ENCODE measurements at places on chromosomes 12 and 14. TPM values are rescaled to one million over a fixed set of nuclear protein-coding genes. Genes with fewer than 3 reads are reported as not detected.
A peak's percentile ranks its signal among the peaks of the same experiment; 100 is the strongest.

GRCh38 chr12:132342251-132343227 lies 13.2 kb upstream of the GALNT9 start:
- no peak for DNase-seq

DNA sequence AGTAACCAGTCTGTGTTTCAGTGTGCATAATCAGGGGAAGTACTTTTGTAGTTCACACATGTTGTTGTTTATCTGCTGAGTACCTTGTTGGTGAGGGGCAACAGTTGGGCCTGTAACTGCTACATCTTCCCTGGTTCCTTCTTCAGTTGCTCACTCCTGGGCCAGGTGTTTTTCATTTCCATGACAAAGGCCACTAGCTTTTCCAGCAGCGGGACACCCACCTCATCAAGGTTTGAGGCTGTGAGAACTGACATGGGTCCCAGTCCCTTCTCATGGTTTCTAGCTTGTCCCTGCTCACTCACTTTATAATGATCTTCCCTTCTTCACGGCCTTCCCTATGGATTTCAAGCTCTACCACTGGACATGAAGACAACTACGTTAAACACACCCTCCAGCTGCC lies 1.5 kb upstream of the NOXRED1 start:
- no peak for DNase-seq

DNA sequence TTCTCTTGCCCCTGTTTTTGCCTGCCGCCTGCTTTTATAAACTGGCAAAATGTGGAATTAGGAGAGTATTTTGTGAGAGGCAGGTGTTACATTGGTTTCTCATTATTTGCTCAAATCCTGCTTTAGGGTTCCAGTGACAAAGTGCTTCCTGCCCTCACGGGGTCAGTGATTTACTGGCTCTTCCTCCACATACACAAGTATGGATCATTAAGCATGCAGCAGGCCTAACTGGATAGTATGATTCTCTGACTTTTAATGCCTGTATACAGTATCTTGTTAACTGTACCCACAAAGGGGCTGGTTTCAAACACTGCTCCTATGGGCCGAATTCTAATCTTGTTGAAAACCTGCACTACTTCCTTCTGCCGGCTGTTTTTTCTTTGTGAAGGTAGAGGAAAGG lies 63.2 kb downstream of the PTCSC3 start:
- DNase-seq = no peak

DNA sequence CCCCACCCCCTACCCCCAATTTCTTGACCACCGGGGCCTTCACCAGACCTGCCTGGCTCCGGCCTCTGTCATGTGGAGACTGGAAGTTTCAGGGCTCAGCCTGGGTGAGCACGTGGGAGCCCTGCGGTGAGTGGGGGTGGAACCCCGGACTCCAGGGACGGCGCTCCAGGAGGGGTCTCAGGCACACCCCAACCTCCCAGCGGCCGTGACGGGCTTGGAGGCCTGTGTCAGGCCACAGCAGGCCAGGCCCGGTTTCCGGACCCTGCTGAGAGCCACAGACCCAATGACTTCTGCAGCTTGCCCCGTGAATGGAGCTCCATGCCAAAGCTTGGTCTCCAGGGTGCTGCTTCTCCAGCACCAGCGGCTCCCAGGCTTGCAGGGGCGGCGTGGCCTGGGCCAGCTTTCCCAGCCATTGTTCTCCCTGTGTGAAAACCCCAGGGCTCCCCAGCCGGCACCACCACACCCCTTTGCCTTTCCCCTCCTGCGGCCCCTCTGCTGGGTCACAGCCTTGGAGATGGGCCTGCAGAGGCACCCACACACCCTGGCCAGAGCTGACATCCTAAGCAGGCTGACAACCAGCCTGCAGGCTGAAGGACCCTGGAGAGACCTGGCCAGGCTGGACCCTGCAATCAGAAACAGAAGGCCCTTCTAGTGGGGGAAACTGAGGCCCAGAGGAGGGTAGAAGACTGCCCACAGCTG lies 186.2 kb upstream of the C14orf180 start:
- no peak for DNase-seq

DNA sequence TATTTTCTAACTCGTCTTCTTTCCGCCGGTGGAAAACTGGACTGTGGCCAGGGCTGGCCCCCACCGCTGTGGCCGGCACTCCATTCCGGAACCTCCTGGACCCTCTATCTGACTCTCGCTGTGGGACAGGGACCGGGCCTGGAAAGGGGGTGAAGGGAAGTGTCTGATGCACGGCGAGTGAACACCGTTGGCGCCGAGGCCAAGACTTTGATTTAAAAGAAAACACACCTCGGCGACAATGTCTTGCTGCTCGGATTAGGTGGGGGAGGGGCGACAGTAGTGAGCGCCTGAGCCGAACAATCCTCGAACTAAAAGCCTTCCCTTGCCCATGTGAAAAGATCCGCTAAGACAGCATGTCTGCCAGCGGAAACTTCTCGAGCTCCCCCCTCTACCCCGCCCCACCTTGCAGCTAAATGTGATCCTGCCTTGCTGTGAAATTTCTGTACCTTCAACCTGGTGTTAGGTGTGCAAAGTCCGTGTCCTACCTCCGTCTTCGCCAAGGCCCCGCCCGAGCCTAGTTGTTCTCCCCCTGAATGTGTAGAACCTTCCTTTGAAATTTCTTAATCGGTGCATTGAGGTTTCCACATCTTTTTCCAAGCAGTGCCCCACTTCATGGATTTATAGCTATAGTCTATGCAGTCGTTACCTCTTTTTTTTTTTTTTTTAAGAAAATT lies 862 bp upstream of the HOTAIR start:
- no peak for DNase-seq

DNA sequence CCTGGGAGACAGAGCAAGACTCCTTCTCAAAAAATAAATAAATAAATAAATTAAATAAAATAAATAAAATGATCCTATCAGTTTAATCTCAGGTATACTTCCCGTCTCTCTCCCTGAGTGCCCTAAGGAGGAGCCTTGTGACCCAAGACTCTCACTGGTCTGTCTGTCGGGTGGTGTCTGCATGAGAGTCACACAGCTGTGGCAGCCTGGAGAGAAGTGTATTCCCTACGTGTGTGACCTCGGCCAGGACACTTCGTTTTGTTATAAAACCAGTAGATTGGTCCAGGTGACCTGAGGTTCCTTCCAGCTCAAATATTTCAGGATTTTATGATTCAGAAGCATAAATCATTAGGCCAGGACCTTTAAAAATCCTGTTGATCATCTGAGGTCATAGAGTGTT lies 4.8 kb downstream of the SYNE3 start:
- DNase-seq = no peak

DNA sequence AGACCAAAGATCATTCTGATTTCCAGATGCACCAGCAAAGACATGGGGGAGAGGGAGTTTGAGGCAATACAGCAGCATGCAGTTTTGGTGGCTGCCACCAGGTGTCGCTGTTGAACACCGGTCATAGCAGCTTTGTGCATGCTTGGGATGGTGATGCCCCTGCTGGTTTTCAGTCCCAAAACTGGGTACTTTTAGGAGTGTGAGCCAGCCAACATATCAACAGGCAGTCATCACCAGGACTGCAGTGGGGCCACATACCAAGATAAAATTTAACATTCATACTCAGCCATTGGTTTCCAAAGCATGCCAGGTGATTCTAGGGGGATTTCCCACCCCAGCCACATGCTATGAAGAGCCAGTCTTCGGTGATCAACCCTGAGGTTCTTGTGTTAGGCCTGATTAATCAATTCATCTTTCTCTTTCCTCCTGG lies 64.2 kb downstream of the PHETA1 start:
- no peak for DNase-seq

GRCh38 chr14:22583994-22584393 lies 5.0 kb downstream of the DAD1 start:
- no peak for DNase-seq

DNA sequence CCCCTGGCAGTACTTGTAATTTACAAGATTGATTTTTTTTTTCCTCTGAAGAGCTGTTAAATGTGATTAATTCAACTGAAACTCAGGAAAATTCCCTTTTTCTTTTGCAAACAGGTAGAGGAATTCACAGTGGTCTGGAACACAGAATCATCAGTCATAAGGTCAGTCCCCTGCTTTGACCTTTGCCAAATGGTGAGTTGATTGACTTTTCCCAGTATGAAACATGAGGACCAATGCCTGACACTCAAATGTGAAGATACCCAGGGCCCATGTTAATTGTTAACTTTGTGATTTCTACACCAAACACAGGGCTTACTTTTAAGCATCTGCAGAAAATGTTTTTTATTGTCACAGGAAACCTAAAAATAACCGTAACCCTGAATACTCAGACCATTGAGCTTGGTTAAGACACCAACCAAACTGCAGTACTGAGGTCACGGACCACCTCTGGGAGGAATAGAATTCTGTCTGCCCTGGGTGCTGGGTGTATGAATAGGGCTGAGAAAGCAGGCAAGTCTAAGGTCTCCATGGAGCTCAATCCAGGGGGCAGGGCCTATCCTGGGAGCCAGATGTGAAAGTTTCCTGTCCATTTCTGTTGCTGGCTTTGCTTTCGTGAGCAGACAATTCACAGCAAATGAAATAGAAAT lies 192.4 kb downstream of the TMX1 start:
- DNase-seq = no peak

DNA sequence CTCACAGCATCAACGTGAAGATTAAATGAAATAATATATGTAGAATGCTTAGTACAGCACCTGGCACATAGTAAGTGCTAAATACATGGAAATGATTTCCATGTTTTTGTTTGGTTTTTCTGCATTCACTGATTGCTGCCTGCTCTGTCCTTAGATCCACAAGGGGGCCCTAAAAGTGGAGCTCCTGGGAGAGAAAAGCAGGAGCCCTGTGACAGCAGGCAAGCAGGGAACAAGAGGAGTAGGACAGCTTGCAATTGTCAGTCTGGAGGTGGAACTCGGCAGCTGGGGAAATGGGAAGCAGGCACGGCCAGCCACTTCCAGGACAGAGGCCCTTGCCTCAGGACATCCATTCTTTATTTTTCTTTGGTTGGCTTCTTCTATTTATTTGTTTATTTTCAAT lies 292.9 kb downstream of the BMP4 start:
- no peak for DNase-seq

- no peak for DNase-seq
Measured at GRCh38 chr12:90287585-90287984, 578.9 kb upstream of the ATP2B1 start.

- DNase-seq = no peak
Measured at GRCh38 chr14:36901861-36902260, 240.2 kb downstream of the PAX9 start.

DNA sequence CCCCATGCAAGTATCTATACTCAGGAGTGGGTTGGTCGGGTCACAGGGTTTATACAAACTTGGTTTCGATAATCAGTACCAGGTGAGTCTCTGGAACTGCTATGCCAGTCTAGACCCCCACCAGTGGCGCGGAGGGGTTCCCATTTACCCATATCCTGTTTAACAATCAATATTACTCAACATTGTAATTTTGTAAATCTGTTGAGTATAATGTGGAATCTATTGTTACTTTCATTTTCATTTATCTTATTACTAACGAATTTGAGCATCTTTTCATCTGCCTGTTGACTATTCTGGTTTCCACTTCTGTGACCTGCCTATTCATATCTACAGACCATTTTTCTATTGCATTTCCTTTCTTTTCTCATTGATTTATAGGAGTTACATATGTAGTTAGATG lies 275.2 kb upstream of the CRY1 start:
- no peak for DNase-seq

DNA sequence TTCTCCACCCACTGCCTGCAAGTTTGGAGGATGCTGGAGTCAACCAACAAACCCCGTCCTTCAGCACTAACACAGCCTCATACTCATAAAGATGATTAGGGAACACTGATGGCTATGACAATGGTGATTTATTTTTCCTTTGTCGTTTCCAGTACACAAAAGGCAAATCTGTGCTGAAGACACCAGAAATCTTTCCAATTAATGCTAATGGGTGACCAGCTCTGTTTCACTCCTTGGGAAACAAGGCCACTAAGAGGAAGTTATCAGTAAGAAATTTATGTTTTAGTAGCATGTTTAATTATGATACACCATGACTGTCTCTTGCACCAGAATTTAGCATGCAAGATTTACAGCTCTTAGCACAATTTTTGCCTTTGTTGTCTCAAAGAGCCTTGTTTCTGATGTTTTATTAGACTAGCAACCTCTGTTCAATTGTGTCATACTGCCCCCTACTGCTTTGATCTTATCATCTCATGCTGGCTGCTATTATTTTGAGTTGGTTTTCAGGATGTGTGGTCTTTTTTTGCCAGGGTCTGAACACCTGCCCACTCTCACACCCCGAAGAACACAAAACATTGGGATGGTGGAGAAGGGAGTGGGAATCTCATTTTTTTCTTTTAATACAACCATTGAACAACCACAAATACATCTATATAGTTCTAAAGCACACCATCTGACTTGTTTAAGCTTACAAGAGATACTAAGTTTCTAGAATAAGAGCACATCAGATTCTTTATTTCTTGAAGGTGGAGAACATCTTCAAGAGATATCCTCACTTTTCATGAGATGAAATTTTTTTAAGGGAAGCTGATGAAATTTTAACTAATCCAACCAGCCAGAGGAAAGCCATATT lies 160.9 kb downstream of the SPTSSA start:
- no peak for DNase-seq

DNA sequence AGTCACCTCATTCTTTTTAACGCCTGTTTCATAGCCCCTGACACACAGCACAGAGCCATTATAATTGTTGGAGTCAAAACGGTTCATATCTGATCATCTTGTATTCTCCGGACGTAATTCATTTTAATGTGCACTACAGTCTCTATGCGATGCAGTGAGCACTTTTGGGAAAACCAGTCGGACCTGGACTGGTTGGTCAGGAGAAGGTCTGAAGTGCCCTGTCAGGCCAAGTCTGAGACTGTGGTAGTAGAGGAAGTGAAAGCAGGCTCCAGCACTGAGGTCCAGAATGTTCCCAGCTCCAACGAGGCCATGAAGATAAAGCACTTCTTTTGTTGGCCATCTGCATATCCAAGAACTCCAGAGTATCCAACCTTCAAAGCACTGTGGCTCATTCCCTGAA lies 117.1 kb upstream of the NCOR2 start:
- DNase-seq = peak; percentile 37

DNA sequence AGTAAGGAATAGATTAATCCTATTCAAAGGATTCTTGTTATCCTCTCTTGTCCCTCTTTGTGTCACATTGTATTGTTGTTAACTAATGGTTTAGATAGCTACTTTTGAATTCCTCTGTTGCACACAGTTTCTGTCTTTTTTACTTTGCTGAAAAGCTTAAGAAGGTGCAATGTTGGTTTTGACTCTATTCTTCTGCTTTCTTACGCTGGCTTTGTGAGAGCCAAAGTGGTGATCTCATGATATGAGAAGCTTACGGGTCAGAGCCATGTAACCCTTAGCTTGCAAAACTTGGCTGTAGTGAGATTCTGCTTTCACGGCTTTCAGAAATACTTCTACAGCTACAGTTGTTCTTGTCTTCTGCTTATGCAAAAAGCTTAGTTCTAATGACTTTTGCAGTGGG lies 239.7 kb downstream of the TRHDE start:
- no peak for DNase-seq

Gene PPP1CC
- 96.4 TPM for total RNA-seq

Gene LRRIQ1
- total RNA-seq = 3.3 TPM

Gene ZNF26
- 19.5 TPM for total RNA-seq

Gene GYS2
- 0.39 TPM for total RNA-seq

Gene NEMF
- 100 TPM for total RNA-seq

Gene SYNJ2BP
- total RNA-seq = 17.4 TPM

Gene RAB5B
- total RNA-seq = 71.7 TPM

Gene FGF6
- not detected for total RNA-seq

Gene PRKD1
- 27.4 TPM for total RNA-seq

Gene TAS2R19
- total RNA-seq = 10.8 TPM

Data from tibial nerve (tissue), 4 donors.